Gastroesophageal sphincter (tissue), 4 donors: ENCODE measurements at places on chromosomes 16 and 17.

DNA sequence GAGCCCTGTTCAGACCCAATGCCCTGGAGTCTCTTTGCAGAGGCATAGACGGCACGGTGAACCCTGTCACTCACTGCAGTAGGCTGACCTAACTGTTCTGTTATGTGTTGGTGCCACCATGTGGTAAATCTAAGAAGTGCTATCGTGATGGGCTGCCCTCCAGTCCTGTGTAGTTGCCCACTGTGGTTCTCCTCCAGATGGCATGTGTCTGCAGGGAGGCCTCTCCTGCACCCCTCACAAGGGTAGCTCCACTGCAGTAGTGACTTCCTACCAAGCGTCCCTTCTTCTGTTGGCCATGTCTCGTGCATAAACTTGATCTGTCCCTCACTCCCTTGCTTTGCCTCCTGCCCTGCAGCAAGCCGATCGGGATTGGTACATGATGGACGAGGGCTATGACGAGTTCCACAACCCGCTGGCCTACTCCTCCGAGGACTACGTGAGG is 5.8 kb downstream of the DHX38 start:
- H3K4me1 ChIP-seq = peaks cover 10% of the 10 kb centered on the region
- H3K27ac ChIP-seq = no peak overlapping the region

DNA sequence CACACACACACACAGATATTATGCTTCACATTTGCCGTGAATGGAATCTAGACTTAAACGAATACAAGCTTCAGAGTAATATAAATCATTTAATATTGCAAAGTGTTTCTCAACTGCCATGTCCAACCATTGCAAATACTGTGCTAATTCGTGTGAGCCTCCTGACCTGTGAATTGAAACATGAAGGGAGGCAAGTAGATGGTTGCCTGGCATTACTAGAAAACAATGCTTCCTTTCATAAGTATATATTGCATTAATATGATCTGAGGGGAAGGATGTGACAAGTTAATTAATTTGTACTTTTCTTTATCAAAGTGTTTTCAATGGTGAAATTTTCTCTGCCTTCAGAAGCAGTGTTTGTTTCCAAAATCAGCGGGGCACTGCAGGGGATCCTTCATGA is 25.7 kb upstream of the GPR139 start:
- no peaks in the 10 kb centered on the region for H3K4me1 ChIP-seq
- no peak for ATAC-seq
- no peaks in the 10 kb centered on the region for H3K36me3 ChIP-seq

GRCh38 chr16:55338646-55339045 is 14.6 kb downstream of the IRX6 start:
- peaks cover 35% of the 10 kb centered on the region for H3K27me3 ChIP-seq
- H3K27ac ChIP-seq = no peak overlapping the region
- no peak overlapping the region for H3K4me3 ChIP-seq
- no peaks in the 10 kb centered on the region for H3K36me3 ChIP-seq
- ATAC-seq = no peak

DNA sequence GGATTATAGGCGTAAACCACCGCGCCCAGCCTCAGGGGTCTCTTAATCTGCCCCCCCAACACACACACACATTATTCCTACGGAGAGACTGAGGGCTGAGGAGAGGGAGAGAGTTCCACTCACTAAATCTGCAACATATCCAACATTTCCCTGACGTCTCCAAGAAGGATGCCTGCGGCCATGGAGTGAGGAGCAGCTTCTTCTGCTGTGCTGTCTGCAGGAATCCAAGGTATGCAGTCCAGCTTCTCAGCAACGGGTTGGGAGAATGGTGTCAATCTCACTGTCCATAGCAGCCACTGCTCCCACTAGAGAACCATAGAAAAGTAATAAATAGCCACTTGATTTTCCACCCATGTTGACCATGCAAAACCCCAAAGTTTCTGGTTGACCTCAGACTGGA is 5.1 kb upstream of the PLXDC1 start:
- H3K27ac ChIP-seq = no peak overlapping the region
- no peak overlapping the region for H3K4me3 ChIP-seq
- no peaks in the 10 kb centered on the region for H3K4me1 ChIP-seq
- peaks cover 12% of the 10 kb centered on the region for H3K27me3 ChIP-seq

- no peaks in the 10 kb centered on the region for H3K36me3 ChIP-seq
- no peak for ATAC-seq
- H3K4me3 ChIP-seq = no peak overlapping the region
- H3K27me3 ChIP-seq = no peaks in the 10 kb centered on the region
These were observed 322.5 kb downstream of the PMP22 start for GRCh38 chr17:14942526-14943190.

GRCh38 chr17:40326014-40326831 is 17.2 kb downstream of the RARA start:
- H3K4me3 ChIP-seq = no peak overlapping the region
- H3K27ac ChIP-seq = peak overlapping the region; percentile 97
- H3K36me3 ChIP-seq = peaks cover 4% of the 10 kb centered on the region
- no peaks in the 10 kb centered on the region for H3K27me3 ChIP-seq
- no peak for ATAC-seq

DNA sequence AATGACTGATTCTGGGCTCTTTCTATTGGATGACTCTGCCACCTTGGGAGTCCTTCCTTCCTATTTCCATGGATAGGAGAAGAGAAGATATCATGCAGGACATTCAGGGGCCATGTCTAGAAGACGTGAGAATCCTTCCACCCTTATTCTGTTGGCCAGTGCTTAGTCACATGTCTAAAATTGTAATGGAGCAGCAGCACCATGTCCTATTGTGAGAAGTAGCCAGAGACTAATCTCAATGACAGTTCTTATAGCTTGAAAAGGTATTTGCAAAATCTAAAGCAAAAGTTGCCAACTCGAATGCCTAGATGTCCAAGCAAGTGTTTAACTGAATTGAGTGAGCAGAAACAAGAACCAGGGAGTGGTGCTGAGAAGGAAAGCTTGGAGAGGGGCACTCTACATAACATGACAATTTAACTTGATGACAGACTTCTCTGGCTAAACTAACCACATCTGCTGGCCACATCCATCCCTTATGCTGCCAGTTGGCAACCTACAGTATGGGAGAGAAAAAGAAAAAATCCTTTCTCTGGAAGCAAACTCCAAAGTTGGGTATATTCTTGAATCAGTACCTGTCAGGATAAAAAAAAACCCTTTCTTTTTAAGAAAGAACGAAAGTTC is 225.7 kb downstream of the CDH13 start:
- ATAC-seq = no peak
- no peak overlapping the region for H3K27ac ChIP-seq
- H3K4me1 ChIP-seq = no peaks in the 10 kb centered on the region

GRCh38 chr17:13228225-13228624 is 210.4 kb upstream of the ELAC2 start:
- ATAC-seq = no peak
- peaks cover 6% of the 10 kb centered on the region for H3K27me3 ChIP-seq
- no peaks in the 10 kb centered on the region for H3K4me1 ChIP-seq
- H3K36me3 ChIP-seq = no peaks in the 10 kb centered on the region
- no peak overlapping the region for H3K4me3 ChIP-seq
- no peak overlapping the region for H3K27ac ChIP-seq

DNA sequence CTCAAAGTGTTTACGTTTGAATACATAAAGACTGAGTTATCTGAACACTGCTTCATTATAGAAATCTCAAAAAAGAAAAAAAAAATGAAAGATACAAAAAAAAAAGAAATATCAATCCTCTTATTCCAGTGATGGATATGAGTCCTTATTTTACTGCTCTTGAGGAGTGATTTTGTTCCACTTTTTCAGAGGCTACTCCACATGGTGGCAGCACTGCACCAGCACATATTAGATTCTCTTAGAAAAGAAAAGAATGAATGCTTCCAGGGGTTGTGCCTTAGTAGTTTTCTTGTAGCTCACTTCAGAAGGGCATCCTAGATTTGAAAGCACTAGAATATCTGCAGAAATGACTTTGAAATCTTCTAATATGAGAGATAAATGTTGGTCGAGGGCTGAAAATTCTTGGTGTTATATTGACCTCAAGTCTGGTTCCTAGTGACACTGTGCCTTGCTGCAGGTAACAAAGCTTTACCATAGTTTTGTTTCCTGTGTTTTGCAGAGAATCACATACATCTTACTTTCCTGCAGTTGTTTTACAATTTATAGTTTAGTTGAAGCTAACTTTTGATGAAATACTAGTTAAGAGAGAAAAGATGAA is 25.9 kb downstream of the AP2B1 start:
- no peaks in the 10 kb centered on the region for H3K27me3 ChIP-seq
- peaks cover 47% of the 10 kb centered on the region for H3K36me3 ChIP-seq
- no peak overlapping the region for H3K27ac ChIP-seq
- H3K4me1 ChIP-seq = no peaks in the 10 kb centered on the region
- H3K4me3 ChIP-seq = no peak overlapping the region
- no peak for ATAC-seq

GRCh38 chr16:53142823-53143568 is 88.2 kb downstream of the CHD9 start:
- no peaks in the 10 kb centered on the region for H3K4me1 ChIP-seq
- H3K27me3 ChIP-seq = no peaks in the 10 kb centered on the region
